ENCODE measurements at places on chromosomes 13 and 19.

DNA sequence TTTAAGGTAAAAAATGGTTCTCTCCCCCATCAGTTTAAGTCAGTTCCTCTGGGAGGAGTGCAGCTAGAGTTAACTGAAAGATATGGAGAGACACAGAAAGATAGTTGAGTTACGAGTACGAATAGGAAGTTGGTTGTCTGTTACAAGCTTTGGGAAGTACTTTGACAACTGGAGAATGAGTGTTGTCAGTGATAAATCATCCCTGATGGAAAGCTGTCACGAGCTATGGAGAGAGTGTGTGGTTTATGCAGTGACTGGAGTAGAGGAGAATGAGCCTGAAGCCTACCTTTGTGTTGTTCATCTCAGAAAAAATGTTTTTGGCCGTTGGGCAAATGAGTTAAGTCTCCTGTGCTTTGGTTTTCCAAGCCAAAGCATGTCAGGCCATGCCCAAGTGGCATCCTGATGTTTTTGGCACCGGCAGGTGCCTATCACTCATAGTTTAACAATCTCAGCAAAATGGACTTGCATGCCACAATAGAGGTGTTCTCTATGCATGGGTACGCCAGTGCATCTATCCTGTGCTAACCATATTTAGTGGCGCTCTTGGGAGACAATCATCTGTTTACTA, 350.2 kb downstream of the IRS2 start:
- no peak for DNase-seq

GRCh38 chr19:49058562-49058961, 1.0 kb upstream of the CGB7 start:
- DNase-seq = no peak

DNA sequence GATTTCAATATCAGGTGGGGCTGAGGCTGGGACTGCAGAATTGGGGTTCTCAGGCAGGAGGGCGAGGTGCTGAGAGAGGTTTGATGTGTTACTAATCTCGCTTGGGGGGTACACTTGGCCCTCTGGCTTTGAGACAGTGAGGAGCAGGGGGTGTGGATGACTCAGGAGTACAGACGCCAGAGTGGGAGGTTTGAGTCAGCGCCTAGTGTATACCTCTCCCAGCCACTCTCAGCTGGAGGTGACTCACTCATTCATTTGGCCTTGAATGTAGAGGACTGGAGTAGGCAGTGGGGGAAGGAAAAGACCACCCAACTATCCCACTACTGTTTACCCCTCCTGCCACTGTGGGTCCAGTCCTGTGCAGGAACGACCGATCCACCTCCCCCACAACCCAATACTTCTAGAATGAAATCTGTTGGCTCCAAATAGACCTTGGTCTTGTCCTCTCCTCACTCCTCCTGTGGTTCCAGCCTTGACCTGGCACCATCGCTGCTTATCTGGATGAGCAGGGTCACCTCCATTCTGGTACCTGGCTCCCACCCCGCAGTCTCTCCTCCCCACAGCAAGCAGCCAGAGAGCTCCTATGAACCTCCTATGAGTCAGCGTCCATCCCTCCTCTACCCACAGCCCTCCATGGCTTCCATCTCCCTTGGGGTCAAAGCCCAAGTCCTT, 20.1 kb upstream of the ZNRF4 start:
- DNase-seq = no peak

- DNase-seq = no peak
Measured at GRCh38 chr13:45398877-45399276, 19.3 kb downstream of the SLC25A30 start.

DNA sequence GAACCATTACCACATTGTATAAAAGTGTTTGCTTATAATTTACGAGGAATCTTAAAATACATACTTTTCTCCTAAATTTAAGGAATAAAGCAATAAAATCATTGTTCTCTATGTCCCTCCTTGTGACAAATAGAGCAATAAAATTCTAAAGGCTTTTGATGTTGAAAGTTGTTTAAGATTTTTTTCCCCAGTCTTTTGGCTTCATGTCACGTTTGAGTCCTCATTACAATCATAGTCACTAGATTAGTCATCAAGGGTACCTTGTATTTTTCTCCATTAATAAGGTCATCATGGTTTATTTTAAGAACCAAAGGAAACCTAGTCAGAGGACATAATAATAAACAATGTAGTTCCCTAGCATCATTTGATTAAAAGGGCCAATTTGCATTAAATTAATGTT, 3.2 kb downstream of the WBP4 start:
- no peak for DNase-seq

DNA sequence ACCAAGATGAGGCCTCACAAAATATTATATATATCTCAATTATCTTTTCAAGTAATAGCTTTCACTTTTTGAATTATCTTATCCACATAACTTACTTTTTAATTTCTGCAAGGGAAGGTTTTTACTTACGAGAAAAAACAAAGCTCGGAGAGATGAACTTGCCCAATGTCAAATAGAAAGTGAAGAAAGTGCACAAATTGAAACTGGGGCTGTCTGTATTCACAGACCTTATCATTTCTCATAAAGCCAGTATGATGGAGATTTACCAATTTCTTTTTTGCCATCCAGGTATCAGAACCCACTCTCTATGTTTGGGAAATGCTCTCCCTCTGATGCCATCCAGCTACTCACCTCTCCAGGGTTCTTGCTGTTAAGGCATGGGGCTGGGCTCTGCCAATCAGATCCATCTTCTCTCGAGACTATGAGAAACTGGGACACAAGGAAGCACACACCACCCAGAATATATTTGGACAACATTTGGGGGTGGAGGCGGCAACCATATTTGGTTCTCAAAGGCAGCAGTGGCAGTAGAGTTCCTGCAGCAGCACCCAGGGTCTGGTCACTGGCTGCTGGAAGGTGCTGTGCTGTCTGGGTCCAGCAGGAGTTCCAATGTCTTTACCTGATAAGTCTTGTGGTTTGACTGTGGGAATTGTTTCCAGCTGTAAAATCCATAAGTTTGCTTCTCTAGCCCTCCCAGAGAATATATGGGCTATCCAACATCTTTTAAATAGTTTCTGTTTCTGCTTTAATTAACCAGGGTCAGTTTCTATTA, 45.8 kb upstream of the SCEL start:
- DNase-seq = no peak

DNA sequence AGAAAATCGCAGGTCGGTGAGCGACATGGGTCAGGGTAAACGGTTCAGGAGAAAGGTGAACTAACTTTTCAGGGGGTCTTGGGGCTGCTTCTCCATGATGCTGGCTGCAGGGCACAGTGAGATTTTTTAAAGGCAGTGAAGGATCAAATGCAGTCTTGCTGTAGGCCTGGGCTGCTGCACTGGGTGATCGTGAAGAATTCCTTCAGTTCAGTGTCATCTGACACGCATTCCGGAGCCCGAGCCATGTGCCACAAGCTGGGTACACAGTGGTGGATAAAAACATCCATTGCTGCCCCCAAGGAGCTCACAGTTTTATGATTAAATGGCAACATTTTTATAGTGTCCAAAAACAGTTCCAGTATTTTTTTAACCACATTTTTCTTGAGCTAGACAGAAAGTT, 56.3 kb upstream of the GPR12 start:
- no peak for DNase-seq

DNA sequence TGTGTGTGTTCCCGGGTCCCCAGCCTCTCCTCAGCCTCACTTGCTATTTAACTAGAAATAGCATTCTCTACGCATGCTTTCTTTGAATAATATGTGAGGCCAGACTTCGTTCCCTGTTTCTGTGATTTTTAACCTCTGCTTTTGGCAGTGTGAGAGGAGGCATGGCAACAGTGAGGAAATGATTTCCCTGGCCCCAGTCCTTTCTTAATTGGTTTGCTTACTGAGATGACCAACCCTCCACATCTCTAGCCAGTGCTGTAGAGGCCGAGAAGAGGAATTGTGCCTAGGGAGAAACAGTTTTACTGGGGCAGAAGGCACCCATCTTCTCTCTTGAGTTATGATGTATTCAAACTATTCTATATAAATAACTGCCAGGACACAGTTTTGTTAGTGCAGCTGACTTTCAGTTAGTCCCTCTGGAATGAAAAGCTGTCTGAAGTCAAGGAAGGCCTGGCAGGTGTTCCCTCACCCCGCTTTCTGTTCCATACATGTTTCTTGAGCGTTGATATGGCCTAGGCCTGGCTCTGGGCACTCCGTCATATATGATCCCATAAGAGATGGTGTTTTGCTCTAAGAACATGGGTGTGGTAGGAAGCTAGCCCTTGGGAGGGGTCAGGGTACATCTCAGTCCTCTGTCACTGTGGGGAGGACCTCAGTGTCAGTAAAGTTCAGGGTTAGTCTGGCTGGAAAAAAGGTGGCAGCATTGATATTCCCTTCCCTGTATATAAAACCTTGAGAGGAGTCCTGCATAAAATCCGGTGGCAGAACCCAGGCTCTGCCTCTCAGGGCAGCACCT, 73.7 kb upstream of the NPAS1 start:
- DNase-seq = no peak

DNA sequence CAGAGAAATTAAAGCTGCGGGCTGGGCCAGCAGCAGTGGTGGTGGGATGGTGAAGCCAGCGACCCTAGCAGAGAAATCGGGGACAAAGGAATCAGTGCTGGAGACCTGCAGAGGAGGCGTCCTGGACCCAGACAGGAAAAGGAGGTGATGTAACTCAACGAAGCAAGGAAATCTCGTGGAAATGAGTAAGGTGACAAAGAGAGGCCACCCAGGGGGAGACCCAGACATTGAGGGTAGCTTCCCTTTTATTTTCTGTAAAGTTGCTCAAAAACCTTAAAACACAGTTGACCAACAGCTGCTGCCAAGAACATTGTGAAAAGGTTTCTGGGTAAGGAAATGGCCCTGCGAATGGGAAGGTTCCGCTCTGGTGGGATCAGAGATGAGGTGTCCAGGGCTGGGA, 13.3 kb upstream of the RETN start:
- no peak for DNase-seq

GRCh38 chr13:99792079-99792921, 179.3 kb downstream of the ZIC5 start:
- DNase-seq = no peak

DNA sequence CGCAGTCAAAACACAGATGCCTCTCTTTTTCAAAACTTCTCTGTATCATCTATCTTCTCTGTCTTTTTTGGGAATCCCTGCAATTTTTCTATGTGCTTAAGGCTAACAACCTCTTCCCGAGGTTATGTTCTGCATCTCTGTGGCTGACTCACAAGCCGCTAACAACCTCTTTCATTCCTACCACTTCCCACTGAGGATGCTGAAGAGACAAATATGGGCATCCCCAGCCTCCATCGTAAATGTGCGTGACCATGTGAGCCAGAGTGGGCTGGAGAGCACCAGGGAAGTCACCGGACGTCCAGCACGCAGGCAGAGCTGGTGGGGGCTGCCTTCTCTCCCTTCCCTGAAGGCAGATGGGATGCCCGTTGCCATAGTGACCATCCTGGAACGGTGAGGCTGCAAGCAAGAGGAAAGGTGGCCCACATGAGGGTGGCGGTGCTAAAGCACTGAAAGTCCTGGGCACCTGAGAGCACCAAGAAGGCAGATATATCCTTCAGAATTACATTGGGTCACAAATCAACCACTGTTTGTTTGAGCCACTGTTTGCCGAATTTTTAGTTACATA, 122.8 kb downstream of the SHISA2 start:
- DNase-seq = no peak

- no peak for DNase-seq
Measured at GRCh38 chr13:105338773-105339172, 1196.7 kb downstream of the EFNB2 start.

DNA sequence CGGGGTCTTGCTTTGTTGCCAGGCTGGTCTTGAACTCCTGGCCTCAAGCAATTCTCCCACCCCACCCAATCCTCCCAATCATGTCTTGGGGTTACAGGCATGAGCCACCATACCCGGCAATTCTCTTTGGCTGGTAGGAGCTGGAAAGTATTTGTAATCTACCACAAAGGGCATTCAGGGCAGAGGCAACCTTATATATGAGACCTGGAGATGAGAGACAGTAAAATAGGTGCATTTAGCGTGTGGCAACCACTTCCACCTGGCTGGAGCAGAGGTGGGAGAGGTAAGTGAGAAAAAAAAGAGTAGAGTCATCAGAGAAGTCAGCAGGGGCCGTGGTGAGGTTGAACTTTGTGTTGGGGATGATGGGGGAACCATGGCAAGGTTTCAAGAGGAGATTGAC, 36.8 kb downstream of the VAV1 start:
- no peak for DNase-seq

GRCh38 chr13:92804346-92804745, 422.3 kb upstream of the GPC6 start:
- DNase-seq = no peak

GRCh38 chr13:74168263-74168675, 34.1 kb upstream of the KLF12 start:
- DNase-seq = no peak

DNA sequence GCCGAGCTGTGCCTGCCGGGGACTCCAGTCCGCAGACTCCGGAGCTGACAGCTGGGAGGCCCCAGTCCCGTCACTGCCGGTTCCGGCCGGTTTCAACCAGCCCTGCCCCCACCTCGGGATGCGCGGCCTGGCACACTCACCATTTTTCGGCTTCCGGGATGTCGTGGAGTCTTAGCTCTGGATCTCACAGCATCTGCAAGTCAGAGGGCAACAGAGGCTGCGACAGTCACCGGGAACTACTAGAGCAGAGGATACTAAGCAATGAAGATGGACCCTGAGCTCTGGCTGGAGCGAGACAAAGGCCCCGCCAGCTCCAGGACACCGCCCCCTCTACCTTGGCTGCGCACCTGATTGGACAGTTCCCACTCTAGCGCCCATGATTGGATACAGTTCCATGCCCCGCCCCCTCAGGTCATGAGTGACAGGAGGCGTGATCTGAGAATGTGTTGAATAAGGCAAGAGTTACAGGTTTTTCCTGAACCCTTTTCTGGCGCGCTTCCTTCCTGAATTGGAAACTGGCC, at the start of gene ZNF682:
Gene ZNF682 (minus strand): TSS at position 303 of the 521 bp plus-strand sequence. CDS start 160 bp downstream, at position 143.
- DNase-seq = peak; percentile 76

DNA sequence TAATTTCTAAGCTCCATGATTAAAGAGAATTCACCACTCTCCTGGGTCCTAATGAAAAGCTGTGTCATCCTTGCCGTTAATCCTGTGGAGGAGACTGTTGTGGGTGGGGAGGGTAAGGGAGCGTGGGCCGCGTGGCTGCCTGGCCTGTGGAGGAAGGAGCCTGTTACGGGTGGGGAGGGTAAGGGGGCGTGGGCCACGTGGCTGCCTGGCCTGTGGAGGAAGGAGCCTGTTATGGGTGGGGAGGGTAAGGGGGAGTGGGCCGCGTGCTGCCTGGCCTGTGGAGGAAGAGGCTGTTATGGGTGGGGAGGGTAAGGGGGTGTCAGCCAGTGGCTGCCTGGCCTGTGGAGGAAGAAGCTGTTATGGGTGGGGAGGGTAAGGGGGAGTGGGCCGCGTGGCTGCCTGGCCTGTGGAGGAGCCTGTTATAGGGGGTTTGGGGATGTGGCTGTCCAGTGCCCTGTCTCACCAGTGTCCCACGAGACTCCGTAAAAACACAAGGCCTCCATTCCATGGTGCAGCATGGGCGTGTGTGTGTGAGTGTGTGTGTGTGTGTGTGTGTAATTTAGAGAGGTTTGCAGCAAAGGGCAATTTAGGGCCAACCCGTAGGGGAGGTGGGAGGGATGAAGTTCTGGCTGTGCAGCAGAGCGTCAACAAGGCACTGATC, 15.6 kb upstream of the DCUN1D2 start:
- DNase-seq = no peak

- no peak for DNase-seq
Measured at GRCh38 chr13:50094615-50095293, 79.5 kb downstream of the KCNRG start.

Measured in activated CD4-positive, CD25-positive, alpha-beta regulatory T cell (primary cell).